Parietal lobe (tissue), 2 donors: ENCODE measurements at places on chromosomes 16 and 17. TPM values are rescaled to one million over a fixed set of nuclear protein-coding genes. Genes with fewer than 3 reads are reported as not detected.

DNASE1L2 gene
- 7.5 TPM for total RNA-seq

TMEM100 gene
- total RNA-seq = 1.9 TPM

SEZ6L2 gene
- total RNA-seq = 52.0 TPM

PRDM7 gene
- not detected for total RNA-seq

HNF1B gene
- total RNA-seq = not detected

CCL16 gene
- not detected for total RNA-seq
